Right lobe of liver (tissue), 6 donors: ENCODE measurements at places on chromosomes 11 and 22. TPM values are rescaled to one million over a fixed set of nuclear protein-coding genes. Genes with fewer than 3 reads are reported as not detected.

RASL10A gene
- total RNA-seq = 0.69 TPM

LAYN gene
- total RNA-seq = 0.79 TPM

OR8G5 gene
- total RNA-seq = not detected

CREBZF gene
- total RNA-seq = 14.1 TPM

MPZL3 gene
- total RNA-seq = 6.0 TPM

PARVA gene
- total RNA-seq = 26.1 TPM

DMC1 gene
- total RNA-seq = 0.55 TPM

CXCR5 gene
- not detected for total RNA-seq

DBX1 gene
- not detected for total RNA-seq

STX5 gene
- 22.1 TPM for total RNA-seq

SYVN1 gene
- 109 TPM for total RNA-seq

PDGFB gene
- 1.9 TPM for total RNA-seq

OVCH2 gene
- total RNA-seq = not detected

OTUB1 gene
- 25.3 TPM for total RNA-seq

CD6 gene
- 0.99 TPM for total RNA-seq

BLID gene
- total RNA-seq = 0.93 TPM

HIC2 gene
- total RNA-seq = 1.6 TPM

OSM gene
- 0.10 TPM for total RNA-seq

ACCSL gene
- total RNA-seq = not detected

MPZL2 gene
- total RNA-seq = 13.6 TPM

CADM1 gene
- total RNA-seq = 52.4 TPM

MCM5 gene
- total RNA-seq = 14.1 TPM

SAAL1 gene
- total RNA-seq = 4.2 TPM

SMIM35 gene
- total RNA-seq = not detected

SNX32 gene
- total RNA-seq = not detected

MRPL23 gene
- total RNA-seq = 36.7 TPM

C11orf91 gene
- total RNA-seq = not detected

PPP6R2 gene
- 80.3 TPM for total RNA-seq
